ENCODE measurements at places on chromosomes 16 and 17. TPM values are rescaled to one million over a fixed set of nuclear protein-coding genes. Genes with fewer than 3 reads are reported as not detected.
A peak's percentile ranks its signal among the peaks of the same experiment; 100 is the strongest.

DNA sequence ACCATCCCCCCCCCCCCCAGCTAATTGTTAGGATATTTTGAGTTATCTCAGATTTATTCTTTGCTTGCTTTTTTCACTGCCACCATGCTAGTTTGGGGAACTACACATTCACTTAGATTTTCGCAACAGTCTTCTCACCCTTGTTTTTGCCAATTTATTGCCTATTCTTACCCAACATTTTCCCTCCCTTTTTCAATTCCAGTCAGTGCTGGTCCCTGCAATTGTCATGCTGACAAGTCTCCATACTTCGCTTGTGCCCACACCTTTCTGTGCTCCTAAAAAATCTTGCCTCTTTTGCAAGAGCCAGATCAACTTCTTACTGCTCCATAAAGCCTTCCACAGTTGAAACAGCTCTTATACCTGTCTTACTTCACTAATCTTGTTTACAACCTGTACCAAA is 16.3 kb downstream of the TNRC6A start:
- no peak for DNase-seq
- peaks cover 2% of the 10 kb centered on the region for H3K4me1 ChIP-seq
- peaks cover 13% of the 10 kb centered on the region for H3K36me3 ChIP-seq
- H3K27me3 ChIP-seq = no peaks in the 10 kb centered on the region

DNA sequence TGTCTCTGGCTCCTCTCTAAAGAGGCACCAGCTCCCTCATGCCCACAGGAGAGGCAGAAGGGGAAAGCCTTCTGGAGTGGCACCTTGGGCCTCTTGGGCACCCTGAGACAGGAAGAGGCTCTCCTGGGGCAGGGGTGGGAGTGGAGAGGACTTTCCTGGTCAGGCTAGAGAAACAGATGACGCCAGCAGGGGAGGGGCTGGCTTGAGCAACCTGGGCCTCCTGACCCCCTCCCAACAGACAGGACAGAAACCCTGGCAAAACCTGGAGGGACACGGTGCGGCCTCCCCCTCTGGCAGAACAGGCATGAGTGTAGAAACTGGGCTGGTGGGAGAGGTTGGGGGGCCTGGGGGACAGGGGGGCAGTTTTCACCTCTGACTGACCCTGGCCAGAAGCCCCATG is 6.1 kb downstream of the SMIM5 start:
- peaks cover 75% of the 10 kb centered on the region for H3K4me1 ChIP-seq
- H3K27me3 ChIP-seq = no peaks in the 10 kb centered on the region
- H3K27ac ChIP-seq = no peak overlapping the region
- no peak overlapping the region for H3K4me3 ChIP-seq

DNA sequence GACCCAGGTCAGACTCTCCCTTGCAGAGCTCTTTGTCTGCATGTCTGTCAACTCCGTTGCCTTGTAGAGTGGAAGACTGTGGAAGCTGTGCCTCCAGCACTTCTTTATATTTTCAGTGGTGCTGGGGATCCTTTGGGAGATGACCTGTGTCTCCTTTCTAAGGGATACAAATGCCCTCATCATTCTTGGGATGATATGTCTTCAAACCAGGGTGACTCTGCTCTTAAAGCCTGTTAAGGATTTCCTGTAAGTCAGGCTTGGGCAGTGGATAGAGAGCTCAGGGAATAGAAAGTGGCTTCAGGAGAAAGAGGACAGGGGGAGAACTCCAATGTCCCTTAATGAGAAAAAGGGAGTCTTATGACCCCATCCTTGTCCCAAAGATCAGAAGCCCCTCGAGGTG is 1.5 kb downstream of the HOXB3 start:
- H3K27ac ChIP-seq = no peak overlapping the region
- H3K4me3 ChIP-seq = peak overlapping the region; percentile 52
- no peak for DNase-seq
- peaks cover 36% of the 10 kb centered on the region for H3K4me1 ChIP-seq
- no peaks in the 10 kb centered on the region for H3K27me3 ChIP-seq

Gene TP53TG3C
- polyA plus RNA-seq = not detected

- H3K4me1 ChIP-seq = no peaks in the 10 kb centered on the region
- H3K27ac ChIP-seq = no peak overlapping the region
- H3K4me3 ChIP-seq = no peak overlapping the region
- H3K27me3 ChIP-seq = no peaks in the 10 kb centered on the region
- DNase-seq = no peak
Measured at GRCh38 chr16:20695024-20695423, 2.5 kb downstream of the ACSM1 start.

- DNase-seq = no peak
- no peak overlapping the region for H3K27ac ChIP-seq
- no peak overlapping the region for H3K4me3 ChIP-seq
- peaks cover 9% of the 10 kb centered on the region for H3K36me3 ChIP-seq
- H3K4me1 ChIP-seq = peaks cover 2% of the 10 kb centered on the region
- no peaks in the 10 kb centered on the region for H3K27me3 ChIP-seq
Measured at GRCh38 chr16:50036426-50036825, 11.4 kb downstream of the CNEP1R1 start.

GRCh38 chr17:56834380-56835263 is 671 bp downstream of the DGKE start:
- peak; percentile 66 for DNase-seq
- peak overlapping the region; percentile 72 for H3K4me3 ChIP-seq
- no peaks in the 10 kb centered on the region for H3K36me3 ChIP-seq
- H3K4me1 ChIP-seq = peaks cover 12% of the 10 kb centered on the region
- H3K27ac ChIP-seq = peak overlapping the region; percentile 5
- H3K27me3 ChIP-seq = no peaks in the 10 kb centered on the region

DNA sequence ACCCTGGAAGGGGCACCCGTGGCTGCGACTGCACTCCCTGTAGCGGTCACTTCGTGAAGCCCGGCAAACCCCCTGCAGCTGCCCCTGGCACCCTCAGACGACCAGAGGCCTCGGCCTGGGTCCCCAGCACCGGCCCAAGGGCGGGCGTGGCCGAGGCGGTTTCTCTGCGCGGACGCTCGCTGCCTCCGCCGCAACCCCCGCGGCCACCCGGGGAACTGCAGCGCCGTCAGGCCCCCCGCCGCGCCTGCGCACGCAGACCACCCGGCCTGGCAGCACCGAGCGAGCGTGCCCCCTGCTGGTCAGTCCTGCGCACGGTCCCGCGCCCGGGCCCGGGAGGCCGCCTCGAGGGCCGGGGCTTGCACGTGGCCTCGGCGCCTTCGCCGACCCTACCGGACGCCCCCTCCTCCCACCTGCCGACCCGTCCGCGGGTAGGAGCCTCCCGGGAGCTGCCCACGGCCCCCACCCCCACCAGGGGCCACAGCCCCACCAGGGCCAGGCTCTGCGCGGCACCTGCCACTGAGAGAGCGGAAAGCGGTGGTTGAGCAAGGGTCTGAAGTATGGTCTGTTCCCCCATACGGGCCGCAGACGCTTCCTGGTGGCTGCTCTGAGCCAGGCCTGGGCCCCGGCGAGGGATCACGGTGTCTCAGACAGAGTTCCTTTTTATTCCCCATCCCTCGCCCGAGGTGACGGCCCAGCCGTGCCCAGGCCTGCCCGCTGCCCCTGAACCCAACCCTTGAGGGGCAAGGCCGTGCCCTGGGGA is 11.5 kb upstream of the HS3ST6 start:
- H3K4me3 ChIP-seq = peak overlapping the region; percentile 55
- H3K36me3 ChIP-seq = no peaks in the 10 kb centered on the region
- no peak overlapping the region for H3K27ac ChIP-seq
- H3K4me1 ChIP-seq = no peaks in the 10 kb centered on the region
- peak; percentile 80 for DNase-seq
- H3K27me3 ChIP-seq = no peaks in the 10 kb centered on the region

- H3K27me3 ChIP-seq = no peaks in the 10 kb centered on the region
- no peak overlapping the region for H3K27ac ChIP-seq
- no peak overlapping the region for H3K4me3 ChIP-seq
- no peaks in the 10 kb centered on the region for H3K4me1 ChIP-seq
- peaks cover 28% of the 10 kb centered on the region for H3K36me3 ChIP-seq
Measured at GRCh38 chr16:84421081-84421937, 53.0 kb downstream of the ATP2C2 start.

Gene OR1F1
- polyA plus RNA-seq = not detected

Gene RAC3
- 0.81 TPM for polyA plus RNA-seq

GRCh38 chr16:89050119-89050867 is 43.4 kb upstream of the ACSF3 start:
- no peak for DNase-seq
- H3K27me3 ChIP-seq = no peaks in the 10 kb centered on the region
- H3K36me3 ChIP-seq = no peaks in the 10 kb centered on the region

Gene FAM20A
- polyA plus RNA-seq = not detected

DNA sequence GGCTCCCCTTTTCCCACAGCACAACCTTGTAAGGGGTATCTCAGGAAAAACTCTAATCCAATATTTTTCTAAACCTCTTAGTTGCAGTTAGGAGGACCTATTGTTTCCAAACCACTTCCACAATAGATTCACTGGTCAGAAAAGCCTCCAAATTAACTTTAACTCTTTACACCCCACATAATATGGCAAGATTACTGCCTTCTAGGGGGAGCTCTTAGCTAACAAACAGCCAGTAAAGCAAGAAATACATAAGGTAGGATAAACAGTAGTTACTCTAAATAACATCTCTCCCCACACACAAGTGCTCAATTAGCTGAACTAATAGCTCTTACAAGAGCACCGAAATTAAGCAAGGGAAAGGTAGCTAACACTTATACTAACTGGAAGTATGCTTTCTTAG is 192.1 kb upstream of the KIF2B start:
- H3K36me3 ChIP-seq = no peaks in the 10 kb centered on the region
- no peaks in the 10 kb centered on the region for H3K4me1 ChIP-seq
- DNase-seq = no peak
- H3K4me3 ChIP-seq = no peak overlapping the region

DNA sequence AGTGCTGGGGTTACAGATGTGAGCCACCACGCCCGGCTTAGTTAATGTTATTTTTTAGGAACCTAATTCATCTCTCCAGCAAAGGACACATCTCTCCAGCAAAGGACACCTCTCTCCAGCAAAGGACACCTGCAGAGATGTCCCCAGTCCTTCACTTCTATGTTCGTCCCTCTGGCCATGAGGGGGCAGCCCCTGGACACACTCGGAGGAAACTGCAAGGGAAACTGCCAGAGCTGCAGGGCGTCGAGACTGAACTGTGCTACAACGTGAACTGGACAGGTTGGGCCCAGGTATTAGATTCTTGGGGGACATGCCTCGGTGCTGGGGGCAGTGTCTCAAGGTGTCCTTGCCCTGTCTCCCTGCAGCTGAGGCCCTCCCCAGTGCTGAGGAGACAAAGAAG is 4.7 kb downstream of the PFAS start:
- no peak overlapping the region for H3K27ac ChIP-seq
- no peaks in the 10 kb centered on the region for H3K4me1 ChIP-seq
- H3K4me3 ChIP-seq = no peak overlapping the region
- H3K27me3 ChIP-seq = no peaks in the 10 kb centered on the region
- no peaks in the 10 kb centered on the region for H3K36me3 ChIP-seq

DNA sequence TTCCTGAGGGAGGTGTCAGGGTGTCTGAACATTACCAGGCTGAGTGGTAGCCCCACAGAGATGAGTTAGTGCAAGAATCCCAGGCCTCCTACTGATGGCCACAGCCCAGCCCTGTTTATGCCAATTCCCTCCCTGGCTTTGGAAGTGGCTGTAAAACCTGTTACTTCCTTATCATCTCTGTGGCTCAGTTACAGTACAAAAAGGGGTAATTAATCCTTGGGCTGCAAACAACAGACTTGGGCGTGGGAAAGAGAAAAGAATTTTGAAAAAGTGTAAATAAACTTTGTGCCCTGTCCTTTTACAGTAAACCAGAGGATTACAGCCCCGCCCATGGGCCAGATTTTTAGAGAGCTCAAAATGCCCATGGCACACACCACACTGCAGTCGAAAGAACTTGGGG is 73.1 kb upstream of the AXIN2 start:
- H3K4me1 ChIP-seq = peaks cover 5% of the 10 kb centered on the region
- no peak overlapping the region for H3K27ac ChIP-seq
- no peaks in the 10 kb centered on the region for H3K36me3 ChIP-seq
- no peak overlapping the region for H3K4me3 ChIP-seq
- peak; percentile 58 for DNase-seq
- H3K27me3 ChIP-seq = no peaks in the 10 kb centered on the region

Gene BRD7
- polyA plus RNA-seq = 71.6 TPM

GRCh38 chr17:74369221-74369620 is 1.9 kb downstream of the GPR142 start:
- no peaks in the 10 kb centered on the region for H3K4me1 ChIP-seq
- peak; percentile 23 for DNase-seq
- H3K4me3 ChIP-seq = no peak overlapping the region
- H3K27me3 ChIP-seq = no peaks in the 10 kb centered on the region
- no peak overlapping the region for H3K27ac ChIP-seq
- no peaks in the 10 kb centered on the region for H3K36me3 ChIP-seq

Gene TBC1D3G
- 2.7 TPM for polyA plus RNA-seq

Data from small intestine (tissue), 16 donors.